Keratinocyte (primary cell): ENCODE measurements at places on chromosomes 6 and 20. TPM values are rescaled to one million over a fixed set of nuclear protein-coding genes. Genes with fewer than 3 reads are reported as not detected.

DNA sequence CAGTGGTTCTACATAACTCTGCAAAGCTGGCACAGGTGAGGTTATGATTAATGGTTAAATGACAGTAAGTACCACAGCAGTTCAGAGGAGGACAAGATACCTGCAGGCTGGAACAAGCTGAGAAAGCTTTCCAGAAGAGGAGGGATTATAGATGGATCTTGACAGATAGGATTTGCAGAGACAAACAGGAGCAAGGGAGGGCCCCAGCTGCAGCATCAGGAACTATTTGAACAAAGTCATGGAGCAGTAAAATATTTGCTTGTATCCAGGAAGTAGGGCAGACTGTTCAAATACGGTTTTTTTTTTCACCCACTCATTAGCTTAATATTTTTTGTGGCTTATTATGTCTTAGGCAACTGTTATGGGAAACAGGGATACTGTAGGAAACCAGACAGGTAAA, 144.4 kb upstream of the MAN1A1 start:
- no peak for DNase-seq

DNA sequence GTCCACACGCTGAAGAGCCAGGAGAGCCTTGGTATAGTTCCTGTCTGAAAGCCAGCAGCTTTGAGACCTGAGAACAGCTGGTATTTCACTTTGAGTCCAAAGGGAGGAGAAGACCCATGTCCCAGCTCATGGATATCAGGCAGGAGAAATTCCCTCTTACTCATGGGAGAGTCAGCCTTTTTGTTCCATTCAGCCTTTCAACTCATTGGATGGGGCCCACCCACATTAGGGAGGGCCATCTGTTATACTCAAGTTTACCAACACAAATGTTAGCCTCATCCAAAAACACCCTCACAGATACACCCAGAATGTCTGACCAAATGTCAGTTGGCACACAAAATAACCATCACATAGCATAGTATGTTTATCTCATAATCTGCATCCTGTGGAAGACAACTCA, 80.1 kb downstream of the GMDS start:
- DNase-seq = no peak

DNA sequence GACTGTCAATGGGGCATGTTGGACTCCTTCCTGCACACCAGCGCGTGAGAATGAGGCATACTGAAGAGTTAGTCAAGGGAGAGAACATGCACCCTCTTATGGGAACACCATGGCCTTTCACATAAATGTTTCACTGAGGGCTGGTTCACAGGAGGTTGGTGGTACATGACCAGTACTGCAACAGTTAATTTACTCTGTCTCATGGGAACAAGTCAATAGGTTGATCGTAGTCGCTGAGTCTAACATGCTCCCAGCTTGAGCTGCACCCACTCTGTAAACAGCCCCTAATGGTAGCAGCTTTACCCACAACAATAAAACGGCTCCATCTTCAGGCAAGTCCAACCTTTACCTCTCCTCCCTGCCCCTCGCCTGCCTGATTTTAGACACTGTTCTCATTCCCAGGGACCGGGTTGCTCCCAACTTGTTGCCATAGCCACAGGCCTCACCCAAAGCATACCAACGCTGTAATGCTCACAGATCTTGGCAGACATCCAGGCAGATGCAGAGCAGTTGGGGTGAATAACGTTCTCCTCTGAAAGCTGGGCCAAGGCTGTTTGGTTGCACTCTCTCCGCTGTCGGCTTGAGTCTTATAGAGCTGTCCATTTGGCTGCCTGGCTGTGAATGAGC, 111.3 kb downstream of the LY86 start:
- peak; percentile 94 for DNase-seq

Gene TXLNB
- polyA plus RNA-seq = 0.01 to 0.04 TPM (median 0.03 TPM) in 3 replicates

GRCh38 chr20:57309544-57310115, 20.0 kb upstream of the SPO11 start:
- no peak for DNase-seq

Gene NDRG3
- polyA plus RNA-seq = 36.2 to 52.3 TPM (median 44.1 TPM) in 3 replicates

DNA sequence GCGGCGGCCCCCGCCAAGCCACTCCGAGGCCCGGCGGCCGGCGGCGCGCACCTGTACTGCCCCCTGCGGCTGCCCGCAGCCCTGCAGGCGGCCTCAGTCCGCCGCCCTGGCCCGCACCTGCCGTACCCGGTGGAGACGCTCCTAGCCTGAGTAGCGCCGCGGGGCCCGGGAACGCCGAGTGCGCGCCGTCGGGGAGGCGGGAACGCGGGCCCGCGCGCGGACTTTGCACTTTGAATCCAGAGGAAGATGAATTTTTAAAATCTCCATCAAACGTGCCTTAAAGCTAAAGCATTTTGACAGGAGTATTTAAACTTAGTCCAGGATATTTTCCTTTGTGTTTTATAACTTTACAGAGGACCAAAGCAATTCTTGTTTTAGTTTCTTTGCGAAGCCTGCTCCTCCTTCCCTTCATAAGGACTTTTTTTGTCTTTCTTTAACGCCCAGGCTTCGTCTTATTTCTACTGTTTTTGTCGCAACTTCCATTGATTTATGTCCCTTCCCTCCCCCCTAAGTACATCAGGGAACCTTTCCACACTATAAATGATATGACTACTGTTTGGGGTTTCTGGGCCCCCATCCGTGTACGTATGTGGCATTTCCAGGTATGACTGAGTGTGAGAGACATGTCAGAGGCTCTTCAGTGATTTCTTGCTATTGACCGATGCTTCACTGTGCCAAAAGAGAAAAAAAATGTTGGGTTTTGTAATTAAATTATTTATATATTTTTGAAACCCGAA, 2.0 kb downstream of the FOXQ1 start:
- no peak for DNase-seq

DNA sequence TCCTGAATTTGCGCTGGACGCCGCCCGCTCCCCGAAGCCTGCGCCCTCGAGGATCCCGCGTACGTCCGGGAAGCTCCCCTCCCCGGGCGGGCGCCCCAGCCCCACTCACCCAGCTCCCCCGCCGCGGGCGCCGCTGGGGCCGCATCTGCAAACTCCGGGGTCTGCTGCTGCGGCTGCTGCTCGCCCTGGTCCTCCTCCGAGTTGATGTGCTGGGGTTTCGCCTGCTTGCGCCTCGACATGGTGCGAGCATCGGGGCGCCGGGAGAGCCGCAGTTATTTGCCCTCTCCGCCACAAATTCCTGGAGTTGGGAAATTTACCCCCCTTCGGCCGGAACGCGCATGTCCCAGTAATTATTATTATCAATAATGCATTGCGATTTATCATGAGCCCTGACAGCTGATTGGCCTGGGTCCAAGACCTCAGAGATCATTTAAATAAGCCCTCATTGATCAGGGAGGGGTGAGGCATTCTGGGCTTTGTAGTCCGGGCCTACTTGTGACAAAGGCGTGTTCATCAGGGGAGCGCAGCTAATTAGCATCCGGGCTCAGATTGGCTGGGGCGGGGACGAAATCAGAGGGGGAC, at the start of gene SALL4:
Gene SALL4, minus strand, starts transcription at position 352 of the 582 bp plus-strand sequence. Its CDS starts 113 bp downstream, at position 239.
- no peak for DNase-seq

- DNase-seq = no peak
These were observed 33.8 kb upstream of the CTAGE9 start for GRCh38 chr6:131744432-131745287.

GRCh38 chr6:14903176-14904038, 342.5 kb upstream of the JARID2 start:
- no peak for DNase-seq

Gene HTR1E
- not detected in 3 replicates for polyA plus RNA-seq

DNA sequence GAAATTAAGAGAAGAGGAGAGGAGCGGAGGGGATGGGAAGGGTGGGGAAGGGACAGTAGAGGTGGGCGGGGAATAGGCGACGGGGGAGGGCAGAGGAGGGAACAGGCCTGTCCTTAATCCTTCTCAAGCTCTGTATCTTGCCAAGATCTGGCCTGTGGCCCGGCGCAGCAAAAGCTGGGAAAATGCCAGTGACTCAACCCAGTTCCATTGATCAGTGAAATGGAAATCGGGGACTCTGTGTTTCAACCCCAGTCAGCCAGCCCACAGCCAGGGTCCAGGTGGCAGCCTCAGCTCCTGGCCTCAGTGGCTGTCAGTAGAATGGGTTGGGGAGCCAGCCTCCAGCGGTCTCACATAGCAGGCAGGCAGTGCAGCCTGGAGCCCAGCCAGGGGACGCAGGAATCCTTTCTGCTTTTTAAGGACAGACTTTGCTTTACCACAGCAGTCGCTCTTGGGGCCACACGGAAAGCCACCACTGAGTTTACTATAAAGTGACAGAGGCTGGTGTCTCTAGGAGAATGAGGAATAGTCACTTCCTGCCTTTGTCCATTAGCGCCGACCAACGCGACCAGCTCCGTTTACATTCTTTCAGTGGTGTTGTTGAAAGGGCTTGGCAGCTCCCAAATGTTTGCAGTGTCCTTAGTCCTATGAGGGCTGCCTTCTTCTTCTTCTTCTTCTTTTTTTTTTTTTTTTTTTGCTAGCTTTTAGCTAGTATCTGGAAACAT, 128.0 kb downstream of the RIN2 start:
- DNase-seq = no peak

GRCh38 chr6:33787954-33788693, 806 bp downstream of the LEMD2 start:
- DNase-seq = no peak

GRCh38 chr6:7911345-7911725, 747 bp upstream of the TXNDC5 start:
- DNase-seq = peak; percentile 26

Gene EFCAB8
- 0.02 to 0.18 TPM (median 0.03 TPM) in 3 replicates for polyA plus RNA-seq

Gene OR2B6
- polyA plus RNA-seq = not detected in 3 replicates

Gene TENT5A
- polyA plus RNA-seq = 1.2 to 1.6 TPM (median 1.3 TPM) in 3 replicates

- no peak for DNase-seq
These were observed 18.9 kb downstream of the PTPRT start for GRCh38 chr20:43170771-43171170.

Gene MMP24
- polyA plus RNA-seq = 0.01 TPM in 2 of 3 replicates, not detected in the other

DNA sequence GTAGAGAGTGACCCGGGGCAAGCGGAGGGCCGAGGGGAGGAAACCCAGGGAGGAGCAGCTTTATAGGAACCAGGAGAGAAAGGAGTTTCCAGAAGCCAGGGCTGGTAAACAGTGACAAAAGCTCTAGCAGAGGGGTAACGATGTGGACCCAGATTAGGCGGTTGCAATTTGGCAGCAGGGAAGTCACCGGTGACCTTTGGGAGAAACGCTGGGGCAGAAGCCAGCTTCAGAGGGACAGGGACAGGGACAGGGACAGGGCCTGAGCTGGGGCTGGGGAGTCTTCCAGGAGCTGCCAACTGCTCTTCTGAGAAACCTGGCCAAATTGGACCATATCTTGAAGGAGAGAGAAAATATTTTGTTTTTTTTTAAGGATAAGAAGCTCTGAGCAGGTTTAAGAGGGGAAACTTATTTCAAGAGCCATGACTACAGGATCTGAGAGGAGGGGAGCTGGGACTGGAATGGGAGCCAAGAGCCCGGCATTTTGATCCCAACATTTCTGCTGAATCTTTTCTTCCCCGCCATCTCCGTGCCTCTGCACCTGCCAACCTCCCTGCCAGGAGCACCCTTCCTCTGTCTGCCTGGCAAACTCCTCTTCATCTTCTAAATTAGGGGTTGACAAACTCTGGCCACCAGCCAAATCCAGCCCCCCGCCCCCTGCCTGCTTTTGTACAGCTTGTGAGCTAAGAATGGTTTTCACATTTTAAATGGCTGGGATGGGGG, 22.6 kb upstream of the PREX1 start:
- DNase-seq = no peak

DNA sequence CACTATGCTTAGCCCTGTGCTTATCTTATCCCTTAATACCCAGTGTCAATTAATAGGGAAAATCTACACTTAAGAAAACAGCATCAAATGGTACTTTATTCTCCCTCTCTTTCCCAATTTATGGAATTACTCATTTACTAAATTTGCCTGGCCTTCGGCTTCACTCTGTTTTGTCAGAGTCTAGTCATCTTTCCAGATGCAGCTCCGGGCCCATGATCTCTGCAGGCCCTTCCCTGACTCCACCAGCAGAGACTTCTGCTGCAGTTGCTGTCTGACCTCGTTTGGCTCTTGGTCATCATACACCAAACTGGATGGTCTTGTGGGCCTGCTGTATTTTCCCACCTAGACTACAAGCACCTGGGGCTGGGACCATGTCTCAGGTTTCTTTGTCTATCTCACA, 27.4 kb downstream of the MRS2 start:
- no peak for DNase-seq

Gene MCHR2
- polyA plus RNA-seq = not detected in 3 replicates

DNA sequence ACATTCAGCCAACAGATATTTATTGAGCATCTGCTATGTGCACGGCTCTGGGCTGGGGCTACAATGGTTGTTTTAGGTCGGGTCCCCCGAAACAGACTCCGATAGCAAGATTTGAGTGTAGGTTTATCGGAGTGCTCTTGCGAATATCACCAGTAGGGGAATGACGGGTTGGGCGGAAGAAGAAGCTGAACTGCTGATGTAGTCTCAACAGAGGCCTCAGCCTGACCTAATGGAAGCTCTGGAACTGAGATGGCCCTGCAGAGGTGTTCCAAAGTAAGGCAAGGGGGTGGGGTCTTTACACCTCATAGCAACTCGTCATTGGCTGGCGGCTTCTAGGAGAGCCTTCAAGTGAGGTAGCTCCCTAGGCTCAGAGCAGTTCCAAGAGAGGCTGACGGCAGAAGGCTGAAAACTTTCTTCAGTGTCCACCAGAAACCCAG, 1.1 kb downstream of the L3MBTL1 start:
- DNase-seq = no peak

Gene CNR1
- not detected in 3 replicates for polyA plus RNA-seq

DNA sequence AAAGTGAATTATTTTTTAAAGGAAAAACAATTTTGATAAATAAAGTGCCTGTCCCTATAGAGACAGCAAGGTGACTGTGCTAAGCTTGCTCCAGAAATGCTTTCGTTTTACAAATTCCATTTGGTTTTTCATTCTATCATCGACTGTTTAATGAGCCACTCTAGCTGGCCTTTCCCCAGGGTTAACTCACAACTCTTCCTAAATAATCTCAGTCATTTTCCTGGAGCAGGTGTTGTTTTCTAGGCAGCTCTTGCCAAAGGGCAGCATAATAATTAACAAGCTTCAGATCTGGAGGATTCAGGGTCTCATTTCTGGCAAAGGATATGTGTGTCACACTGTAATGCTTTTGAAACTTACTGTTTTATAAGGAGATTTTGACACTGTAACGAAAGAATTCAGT, 184.2 kb downstream of the KHDC1L start:
- DNase-seq = no peak

- DNase-seq = no peak
These were observed 102.6 kb downstream of the TULP4 start for GRCh38 chr6:158414851-158415262.

DNA sequence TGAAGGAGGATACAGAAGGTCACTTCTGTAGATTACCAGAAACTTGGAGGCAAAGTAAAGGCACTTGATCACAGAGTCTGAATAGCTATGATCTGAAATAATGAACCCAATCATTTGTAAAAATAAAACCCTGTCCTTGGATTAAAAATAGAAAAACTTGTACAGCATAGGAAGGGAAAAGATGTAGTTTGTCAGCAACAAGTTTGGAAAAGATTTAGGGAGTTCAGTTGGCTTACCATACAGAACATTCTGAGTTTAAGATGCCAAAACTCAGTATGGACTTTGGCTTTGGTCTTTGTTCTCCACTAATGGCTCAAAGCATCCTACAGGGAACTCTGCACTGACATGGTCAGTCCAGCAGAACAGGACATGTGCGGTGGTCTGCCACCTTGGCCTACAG, 240.6 kb downstream of the BCKDHB start:
- no peak for DNase-seq
